Effector memory CD8-positive, alpha-beta T cell (primary cell): ENCODE measurements at places on chromosomes 5 and 9.

GRCh38 chr5:126811515-126812198, 34.7 kb downstream of the LMNB1 start:
- peak; percentile 22 for DNase-seq

GRCh38 chr5:133705331-133705730, 93.0 kb upstream of the FSTL4 start:
- DNase-seq: no peak

DNA sequence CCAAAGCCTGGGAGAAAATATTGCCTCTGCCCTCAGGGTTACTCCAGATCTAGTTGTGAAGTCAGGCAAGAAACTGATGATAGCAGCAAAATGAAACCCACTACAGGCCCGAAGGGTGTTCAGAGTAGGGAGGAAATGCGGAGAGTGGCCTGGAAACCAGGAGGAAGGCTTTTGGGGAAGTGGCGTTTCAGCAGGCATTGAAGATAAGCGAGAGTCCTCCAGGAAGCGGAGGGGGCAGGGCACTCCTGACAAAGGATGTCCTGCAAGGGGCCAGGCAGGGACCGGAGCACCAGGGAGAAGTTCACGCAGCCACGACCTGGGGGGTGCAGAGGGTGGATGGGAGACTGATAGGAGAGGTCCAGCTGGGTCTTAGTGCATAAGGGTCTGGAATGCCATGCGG, 7.8 kb upstream of the FOXI1 start:
- DNase-seq: no peak

- DNase-seq: no peak
These were observed 90.6 kb downstream of the LMX1B start for GRCh38 chr9:126704157-126704891.

DNA sequence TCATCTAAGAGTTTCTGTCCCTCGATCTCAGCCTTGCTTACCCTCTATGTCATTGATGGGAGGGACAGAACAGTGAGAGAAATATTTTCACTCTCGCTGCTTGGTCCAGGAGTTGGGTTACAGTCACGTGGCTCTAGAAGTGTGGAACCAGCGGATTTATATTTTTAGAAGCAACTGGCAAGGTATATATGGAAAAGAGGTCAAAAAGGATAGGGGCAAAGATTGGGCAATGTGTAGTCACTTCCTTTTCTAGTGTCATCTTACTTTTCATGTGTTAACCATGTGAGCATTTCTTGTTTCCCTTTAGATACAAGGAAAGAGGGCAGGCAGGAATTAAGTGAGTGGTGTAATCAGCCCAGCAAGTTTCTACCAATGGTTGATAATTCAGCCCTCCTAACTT, 111.5 kb upstream of the ZNF366 start:
- no peak for DNase-seq

- no peak for DNase-seq
These were observed 526.0 kb downstream of the MTRR start for GRCh38 chr5:8394965-8395364.

GRCh38 chr5:136198453-136198852, 5.5 kb upstream of the SMIM32 start:
- no peak for DNase-seq

- no peak for DNase-seq
These were observed 1417.0 kb upstream of the ACO1 start for GRCh38 chr9:30967476-30967875.

DNA sequence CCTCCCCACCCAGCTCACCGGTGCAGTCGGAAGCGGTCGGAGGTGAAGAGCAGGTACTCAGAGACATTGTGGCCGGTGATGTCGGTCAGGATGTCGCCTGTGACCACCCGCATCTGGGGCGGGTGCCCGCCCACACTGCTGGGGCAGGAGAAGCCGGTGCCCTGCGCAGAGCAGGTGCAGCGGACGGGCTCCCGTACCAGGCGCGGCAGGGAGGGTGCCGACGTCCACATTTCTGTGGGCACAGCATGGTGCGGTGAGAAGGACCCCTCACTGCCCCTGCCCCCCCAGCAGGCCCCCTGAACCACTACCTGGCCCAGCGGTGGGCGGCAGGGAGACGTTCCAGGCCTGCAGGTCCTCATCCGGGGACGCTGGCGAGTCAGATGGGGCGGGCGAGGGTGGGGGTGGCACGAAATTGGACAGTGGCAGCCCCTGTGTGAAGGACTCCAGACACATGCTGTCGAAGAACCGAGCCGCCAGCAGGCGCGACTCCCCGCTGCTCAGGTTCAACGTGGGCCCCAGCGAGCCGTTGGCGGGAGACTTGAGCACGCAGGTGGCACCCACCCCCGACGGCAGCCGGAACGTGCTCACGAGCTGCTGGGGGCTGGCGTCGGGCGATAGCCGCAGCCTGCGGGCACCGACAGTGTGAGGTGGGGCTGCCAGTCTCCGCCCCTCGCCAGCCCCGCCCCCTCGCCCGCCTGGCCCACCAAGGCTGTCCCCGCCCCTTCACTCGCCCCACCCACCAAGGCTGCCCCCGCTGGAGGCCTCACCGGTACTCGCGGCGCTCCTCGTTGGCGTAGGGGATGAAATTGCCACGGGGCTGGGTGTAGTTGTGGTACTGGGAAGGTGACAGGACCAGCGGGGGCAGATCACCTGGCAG, 15.1 kb downstream of the ABCA2 start:
- DNase-seq: no peak

DNA sequence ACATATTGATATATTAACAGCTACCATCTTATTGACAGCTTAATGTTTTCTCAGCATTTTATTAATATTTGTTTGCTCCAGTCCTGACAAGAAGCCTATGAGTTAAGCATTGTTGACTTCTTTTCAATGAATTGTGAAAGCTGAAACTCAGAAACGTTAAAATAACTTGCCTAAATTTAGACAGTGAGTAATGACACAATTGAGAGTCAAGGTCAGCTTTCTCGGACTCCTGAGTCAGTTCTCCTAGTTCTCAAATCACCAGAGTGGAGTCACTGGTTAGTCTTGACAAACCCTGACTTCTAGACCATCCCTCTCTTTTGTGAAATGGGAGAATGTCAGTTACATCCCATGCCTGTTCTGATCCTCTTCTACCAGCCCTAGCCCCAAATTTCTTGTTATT, 222.7 kb upstream of the ACO1 start:
- DNase-seq: no peak

- DNase-seq: no peak
These were observed 59.1 kb downstream of the PFDN1 start for GRCh38 chr5:140243706-140244250.

- no peak for DNase-seq
These were observed 13.2 kb downstream of the VLDLR start for GRCh38 chr9:2634818-2635217.

DNA sequence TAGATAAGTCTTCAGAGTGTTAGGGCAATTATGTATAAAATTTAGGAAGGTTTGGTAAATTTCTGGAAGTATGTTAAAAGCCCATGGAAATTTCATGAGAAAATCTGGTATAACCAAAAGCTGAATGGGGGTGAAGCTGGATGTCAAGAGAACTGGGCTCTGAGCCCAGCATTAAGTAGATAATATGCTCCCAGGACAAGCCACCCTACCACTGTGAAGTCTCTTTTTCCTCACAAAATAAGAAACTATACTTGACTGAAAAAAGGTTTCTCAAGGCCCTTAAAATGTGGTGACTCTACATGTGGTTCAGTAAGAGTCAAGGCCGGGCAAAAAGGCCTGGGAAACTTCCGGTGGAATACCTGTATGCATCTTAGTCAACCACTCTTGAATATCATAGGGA, 310.3 kb downstream of the EBF1 start:
- DNase-seq: no peak

GRCh38 chr5:129096382-129096991, 1.9 kb downstream of the ISOC1 start:
- DNase-seq: no peak
